ENCODE measurements at places on chromosomes 16 and 17.

GRCh38 chr16:11134722-11135463 lies 121.1 kb downstream of the SOCS1 start:
- DNase-seq: no peak

DNA sequence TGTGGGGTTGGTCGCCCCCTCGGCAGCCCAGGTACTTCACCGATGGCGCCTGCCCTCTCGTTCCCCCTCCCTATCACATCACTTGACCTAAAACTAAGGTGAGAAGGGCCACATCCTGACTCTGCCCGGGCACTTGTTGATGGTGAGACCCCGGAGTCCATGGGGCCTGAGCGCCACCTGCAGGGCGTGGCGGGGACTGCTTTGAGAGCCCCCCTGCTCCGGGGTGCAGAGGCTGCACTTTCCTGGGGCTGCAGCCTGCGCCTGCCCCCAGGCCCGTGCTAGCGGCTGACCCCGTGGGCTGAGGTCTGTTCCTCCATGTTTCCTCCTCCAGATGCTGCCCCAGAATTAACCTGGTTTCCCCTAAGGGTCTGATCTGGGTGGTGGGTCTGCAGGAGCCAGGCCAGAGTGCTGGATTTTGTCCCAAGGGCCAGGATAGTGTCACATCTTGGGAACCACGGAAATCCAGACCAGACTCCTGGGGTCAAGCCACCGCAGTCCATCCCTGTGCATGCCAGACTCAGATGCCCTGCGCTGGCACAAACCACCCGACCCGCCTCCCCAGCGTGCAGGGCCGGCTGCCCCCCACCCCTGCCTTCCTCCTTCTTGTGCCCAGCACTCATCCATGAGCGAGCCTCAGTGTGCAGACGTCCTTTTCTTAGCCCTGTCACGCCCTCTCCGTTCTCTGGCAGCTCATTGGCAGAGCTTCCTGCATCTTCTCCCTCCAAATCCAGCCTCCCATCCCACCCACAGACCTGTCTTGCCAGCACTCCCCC lies 2.7 kb downstream of the NDUFAF8 start:
- peak; percentile 98 for DNase-seq

- DNase-seq: no peak
Observed at GRCh38 chr16:84548971-84549844, 44.7 kb upstream of the MEAK7 start.

DNA sequence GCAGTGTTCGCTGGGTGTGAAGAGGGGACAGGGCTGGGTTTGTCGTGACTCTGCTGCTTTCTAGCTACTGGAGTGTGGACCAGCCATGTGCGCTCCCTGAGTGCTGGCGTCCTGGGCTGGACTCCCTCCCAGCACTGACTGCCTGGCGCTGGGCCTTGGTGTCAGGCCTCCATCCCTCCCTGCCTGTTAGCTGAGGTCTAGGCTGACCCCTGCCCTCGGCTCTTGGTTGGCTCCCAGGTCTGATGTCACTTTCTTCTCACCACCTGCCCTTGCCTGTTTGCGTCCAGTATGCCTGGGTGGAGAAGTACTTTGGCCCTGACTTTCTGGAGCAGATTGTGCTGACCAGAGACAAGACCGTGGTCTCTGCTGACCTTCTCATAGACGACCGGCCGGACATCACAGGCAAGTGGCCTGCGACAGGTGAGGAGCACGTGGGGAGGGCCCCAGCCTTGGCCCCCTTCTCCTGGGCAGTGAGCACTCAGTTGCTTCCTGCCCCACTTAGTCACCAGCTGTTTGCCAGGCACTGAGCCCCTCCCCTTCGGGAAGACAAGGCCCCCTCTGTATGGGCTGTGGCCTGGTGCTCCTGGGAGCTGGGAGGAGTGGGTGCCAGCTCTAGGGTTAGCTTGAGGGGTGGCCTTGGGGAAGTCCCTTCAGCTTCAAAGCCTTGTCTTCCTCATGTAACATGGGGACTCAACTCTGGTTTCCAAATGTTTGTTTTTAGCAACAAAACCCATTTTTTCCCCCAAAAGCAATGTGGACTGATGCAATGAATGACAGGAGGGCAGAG lies 41.5 kb downstream of the NT5M start:
- DNase-seq: no peak

DNA sequence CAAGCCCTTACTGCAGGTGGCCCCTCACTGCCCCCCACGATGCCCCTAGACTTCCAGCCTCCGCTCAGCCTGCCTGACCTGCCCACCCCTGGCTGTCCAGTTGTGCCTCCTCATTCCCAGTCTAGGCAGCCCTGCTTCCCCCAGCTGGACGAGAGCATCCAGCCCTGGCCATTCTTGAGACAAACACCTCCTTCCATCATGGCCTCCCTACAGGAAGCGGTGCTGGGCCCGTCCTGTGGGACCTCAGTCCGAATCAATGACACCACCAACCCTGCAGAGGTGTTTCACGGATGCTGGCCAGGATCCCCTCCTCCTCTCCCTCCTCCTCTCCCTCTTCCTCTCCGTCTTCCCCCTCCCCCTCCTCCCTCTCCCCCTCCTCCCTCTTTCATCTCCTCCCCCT lies 28.3 kb downstream of the CCDC40 start:
- peak; percentile 55 for DNase-seq

GRCh38 chr17:15438491-15439105 lies 28.8 kb downstream of the CDRT4 start:
- DNase-seq: no peak

DNA sequence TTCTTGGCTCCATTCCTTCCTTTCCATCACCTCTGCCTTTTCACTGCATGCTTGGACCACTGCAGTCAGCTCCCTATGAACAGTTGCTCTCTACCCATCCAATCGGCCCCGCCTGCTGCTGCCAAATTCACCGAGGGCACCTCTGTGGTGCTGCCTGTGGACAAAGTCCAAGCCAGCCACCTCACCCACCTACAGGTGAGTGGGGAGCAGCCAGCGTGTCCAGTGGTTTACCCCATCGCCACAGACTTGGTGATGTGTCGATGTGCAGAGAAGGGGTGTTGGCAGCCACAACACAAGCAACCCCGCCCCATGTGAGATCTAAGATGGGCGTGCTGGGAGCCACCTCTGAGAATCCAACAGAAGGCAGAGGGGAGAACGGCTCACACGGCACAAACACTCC lies 43.7 kb upstream of the STH start:
- DNase-seq: no peak

DNA sequence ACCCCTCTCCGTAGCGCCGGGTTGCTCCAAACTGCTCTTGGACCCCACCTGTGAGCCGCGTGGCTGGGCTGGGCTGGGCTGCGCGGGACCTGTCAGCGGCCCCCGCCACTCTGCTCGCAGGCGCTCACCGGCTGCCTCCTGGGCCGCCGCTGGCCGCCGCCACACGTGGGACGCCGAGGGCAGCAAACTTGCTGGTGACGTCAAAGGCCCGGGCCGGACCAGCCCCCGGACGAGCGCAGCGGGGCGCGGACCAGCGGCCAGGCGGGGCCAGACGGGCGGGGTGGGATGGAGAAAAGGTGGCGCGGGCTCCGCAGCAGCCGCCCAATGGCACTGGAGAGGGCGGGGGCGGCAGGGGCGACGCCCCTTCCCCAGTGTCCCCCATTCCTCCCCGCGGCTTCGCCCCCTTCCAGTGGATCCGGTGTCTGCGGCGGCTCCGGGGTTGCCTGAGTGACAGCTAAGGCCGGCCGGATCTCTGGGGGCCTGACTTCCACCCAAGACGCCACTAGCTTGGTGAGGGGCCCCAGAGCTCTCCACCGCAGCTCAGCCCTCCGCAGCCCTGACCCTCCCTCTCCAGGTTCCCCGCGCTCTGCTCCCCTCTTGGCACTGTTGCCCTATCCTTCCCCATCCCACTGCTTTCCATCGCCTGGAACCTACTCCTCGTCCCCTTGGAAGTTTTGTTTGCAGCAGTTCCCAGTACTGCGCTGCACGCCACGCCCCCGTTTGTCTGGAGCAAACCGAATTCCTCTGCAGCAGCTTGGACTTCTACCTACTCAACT lies at the start of gene HS3ST3A1:
Gene HS3ST3A1 (minus strand): TSS at position 154 of the 776 bp plus-strand sequence. CDS start 800 bp downstream, outside the sequence.
- DNase-seq: peak; percentile 94

- DNase-seq: no peak
Observed at GRCh38 chr17:36746381-36747053, 145.1 kb downstream of the MRM1 start.

DNA sequence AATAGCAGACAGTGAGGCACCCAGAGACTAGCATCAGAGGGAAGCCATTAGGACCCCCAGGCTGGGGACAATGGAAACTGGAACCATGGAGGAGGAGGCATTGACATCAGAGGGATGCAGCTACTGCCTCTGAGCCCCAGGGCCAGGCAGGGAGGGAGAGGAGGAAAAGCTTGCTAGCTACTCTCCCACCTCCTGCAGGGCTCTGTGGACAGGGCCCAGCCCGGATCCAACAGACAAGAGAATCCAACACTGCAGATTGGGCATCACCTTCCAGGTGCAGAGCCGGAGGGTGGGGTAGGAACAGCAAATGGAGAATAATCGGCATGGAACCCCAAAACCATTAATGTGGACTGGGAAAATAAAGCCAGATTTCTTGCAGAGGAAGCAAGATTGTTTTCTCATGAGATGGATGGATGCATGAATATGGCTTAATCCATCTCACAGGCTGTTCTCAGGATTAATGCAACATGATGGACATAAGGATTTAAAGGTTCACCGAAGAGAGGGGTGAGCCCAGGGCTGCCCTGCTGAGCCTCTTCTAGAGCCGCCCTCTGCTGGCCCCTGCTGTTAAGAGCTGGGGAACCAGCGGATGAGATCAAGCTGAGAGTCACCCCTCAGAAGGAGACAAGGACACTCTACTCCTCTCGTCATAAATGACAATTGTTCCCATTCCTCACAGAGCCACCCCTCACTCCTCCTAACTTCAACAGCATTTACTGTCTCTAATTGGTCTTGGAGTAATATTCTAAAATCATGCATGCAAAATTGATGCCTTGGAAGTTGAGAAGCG lies 48.8 kb downstream of the DNAH3 start:
- DNase-seq: peak; percentile 19

DNA sequence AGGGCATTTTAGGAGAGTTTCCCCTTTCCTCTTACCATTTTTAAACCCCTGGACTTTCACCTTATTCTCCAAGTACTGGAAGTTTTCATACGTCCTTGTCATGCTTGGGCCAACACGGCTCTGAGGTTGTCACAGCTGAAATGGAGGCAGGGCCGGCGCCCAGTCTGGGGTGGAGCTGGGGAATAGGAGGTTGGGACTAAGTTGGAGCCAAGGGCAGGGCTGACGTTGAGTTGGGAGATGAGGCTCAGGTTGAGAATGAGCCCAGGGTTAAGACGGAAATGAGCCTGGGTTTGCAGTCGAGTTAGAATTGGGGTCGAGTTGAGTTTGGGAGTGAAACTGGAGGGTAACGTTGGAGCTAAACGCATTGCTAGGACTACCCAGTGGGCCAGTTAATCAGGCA lies 1.3 kb downstream of the CLEC10A start:
- peak; percentile 20 for DNase-seq

- no peak for DNase-seq
Observed at GRCh38 chr17:36829676-36830075, 107.6 kb upstream of the LHX1 start.

- no peak for DNase-seq
Observed at GRCh38 chr16:4984174-4984990, 26.3 kb downstream of the SEC14L5 start.
